CD4-positive, alpha-beta T cell treated with Interleukin-15 for 4 hours (primary cell): ENCODE measurements at places on chromosomes 3 and 15.

DNA sequence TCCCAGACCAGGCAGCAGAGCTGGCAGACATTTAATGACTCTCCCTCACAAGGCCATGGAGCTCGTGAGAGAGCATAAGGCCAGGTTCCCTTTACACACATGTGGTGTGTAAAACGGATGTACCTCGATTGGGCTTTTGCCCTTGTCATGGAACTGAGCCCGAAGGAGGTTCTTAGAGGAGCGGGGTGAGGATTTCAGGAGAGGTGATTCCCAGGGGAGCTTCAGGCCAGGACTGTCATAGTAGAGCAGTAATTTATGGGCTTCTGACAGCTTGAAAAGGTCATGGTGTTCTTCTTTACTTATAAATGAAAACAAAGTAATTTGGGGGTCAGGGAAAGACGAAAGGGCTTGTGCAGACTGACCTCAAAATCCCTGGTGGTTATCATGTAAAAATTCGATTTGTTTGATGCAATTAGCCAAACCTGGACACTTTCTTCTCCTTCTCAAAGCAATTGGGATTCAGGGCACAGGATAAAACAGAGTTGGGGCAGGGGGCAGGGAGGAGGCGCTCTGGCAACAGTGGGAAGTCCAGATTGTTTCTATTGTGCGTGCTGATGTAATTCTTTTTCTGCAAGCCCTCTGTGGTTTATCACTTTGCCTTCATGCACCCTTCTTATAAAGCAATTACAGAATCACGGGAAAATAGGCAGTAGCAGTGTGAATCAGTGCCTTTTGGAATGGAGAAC, 51.0 kb downstream of the CACNA1D start:
- no peak for DNase-seq

DNA sequence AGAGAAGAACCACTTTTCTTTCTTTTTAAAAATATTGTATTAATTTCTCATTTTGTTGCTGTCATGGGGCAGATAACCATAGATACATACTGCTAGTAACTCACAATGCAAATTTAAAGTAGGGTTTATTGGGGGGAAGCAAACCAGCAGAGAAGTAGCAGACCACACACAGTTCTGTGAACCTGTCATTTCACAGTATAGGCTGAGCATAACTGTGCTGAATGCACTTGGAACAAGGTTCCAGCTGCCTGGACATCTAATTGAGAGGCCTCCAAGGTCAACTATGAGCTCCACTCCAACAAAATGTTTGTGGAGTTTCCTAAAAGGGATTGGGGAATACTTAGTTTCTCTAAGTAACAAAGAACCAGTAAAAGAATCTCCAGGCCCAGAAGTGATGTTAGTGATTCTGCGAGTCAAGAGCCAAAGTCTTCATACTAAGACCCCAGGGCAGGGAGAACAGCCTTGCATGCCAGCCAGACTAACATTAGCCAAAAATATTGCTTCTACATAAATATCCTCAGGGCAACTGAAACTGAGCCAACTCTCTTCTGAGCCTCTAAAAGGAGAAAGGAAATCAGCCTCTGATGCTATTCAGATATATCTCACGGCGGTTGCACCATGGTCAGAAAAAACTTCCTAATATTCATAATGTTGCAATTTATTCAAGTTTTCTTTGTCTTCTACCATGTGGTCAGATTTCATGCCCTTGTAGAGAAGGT, 856.4 kb upstream of the ALCAM start:
- no peak for DNase-seq

DNA sequence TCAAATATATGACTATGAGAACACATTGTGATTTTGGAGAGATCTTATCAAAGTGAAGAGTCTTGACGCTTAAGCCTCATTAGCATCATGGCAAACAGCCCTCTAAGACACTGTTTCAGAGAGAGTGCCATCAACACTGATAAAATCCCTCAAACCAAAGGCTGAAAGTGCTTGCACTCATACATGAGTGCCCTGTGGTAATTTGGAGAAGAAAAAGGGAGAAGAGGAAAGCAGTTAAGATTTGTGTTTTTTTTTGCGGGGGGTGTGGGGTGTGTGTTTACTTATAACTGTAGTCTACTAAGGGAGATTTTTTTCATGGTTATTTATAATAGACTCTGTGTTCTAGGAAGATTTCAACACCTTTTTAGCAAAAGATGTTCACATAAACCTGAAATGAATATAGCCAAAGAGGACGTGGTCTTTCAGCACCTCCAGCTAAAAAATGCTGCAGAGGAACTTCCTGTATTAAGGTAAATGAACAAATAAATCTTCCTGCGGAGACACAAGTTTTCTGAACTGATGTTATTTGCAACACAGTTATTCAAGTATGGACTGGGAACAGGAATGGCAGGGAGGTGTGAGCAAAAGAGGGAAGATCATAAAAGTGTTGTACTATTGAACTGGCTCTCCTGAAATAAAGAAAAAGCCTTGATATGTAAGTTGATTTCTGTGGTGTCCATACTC, 81.9 kb upstream of the TGFBR2 start:
- DNase-seq: no peak

DNA sequence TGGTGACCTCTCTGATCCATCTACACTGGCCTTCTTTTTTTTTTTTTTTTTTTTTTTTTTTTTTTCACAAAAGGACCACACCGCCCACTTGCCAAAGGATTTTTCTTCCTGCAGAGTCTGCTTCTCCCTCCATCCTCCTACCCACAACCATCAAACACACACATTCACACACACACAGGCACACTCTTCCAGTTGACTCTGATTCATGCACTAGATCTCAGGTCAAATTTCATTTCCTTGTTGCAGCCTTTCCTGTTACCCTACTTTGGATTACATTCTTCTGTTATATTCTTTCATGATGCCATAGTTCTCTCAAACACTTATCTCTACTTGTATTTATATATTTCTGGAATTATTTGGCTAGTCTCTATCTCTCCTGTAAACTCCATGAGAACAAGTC, 133.9 kb downstream of the STAC start:
- no peak for DNase-seq

- DNase-seq: no peak
Observed at GRCh38 chr15:32856753-32857152, 138.9 kb downstream of the GREM1 start.

DNA sequence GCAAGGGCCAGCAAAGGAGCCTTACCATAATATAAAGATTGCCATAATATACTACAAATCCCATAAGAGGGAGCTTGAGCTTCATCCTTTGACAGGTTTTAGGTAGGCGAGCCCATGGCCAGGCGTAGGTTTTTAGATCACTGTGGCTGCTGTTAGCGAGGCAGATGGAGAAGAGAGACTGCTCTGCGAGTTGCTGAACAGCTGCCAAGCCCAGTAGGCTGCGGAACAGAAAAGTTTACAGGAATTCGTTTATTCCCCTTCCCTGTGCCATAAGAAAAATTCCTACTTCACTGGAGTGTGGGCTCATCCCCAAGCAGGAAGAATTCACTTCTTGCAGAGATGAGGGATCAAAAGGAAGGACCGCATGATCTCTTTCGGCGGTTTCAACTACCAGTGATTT, 30.5 kb downstream of the TMED3 start:
- no peak for DNase-seq

DNA sequence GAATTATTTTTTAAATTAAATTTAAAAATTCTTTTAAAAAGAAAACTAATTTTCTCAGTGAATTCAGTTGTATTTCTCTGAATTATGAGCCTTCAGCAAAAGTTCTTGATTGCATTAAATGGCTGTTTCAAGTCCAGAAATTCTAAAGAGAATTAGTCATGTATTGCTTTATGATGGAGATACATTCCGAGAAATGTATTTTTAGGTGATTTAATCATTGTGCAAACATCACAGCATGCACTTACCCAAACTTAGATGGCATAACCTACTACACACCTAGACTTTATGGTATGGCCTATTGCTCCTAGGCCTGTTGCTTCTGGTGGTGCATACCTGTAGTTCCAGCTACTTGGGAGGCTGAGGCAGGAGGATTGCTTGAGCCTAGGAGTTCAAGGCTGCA, 44.3 kb upstream of the GCNT3 start:
- no peak for DNase-seq

DNA sequence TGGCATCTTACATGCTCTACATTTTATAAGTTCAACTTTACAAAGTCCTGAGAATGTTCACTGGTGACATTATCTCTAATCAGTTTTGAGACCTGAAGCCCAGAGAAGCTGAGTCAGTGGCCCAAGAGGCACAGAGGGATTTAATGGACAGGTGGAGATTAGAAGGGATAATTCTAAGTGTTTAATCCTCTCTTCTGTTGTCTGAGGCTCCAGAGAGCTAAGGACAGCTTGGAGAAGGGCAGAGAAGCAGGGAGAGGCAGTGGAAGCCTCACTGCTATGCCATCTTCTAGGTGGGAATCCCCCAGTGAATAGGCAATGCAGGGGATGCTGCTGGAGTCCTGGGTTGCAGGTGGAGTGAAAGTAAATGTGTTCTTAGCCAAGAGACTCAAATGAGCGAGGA, 369.4 kb upstream of the SLCO3A1 start:
- DNase-seq: no peak

DNA sequence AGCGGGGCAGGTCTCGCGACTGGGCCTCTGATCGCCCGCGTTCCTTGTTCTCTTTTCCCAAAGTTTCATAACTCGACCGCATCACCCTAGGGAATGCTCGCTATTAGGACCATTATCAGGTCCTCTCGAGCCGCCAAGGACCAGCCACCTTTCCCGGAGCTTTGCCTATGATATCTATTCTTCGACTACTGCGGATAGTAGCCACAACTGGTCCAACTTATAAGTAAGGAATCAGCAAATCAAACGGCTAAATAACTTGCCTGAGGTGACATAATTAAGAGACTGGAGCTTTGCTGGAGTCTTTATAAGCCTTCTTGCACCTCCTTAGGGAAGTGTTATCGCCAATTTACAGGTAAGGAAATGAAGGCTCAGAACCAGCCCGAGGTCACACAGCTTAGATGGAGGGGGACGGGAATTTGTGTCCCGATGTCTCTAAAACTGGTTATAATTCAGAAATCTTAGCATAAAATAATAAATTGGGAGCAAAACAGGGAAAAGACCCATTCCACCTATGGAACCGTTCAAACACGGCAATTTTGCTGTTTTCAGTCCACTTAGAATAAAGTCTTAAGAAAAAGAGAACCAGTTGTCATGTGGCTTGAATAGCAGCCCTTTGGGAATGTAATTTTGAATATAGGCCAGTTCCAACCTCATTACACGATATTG, 479 bp upstream of the PLD1 start:
- no peak for DNase-seq

GRCh38 chr3:112101916-112102315, 15.7 kb downstream of the C3orf52 start:
- no peak for DNase-seq

DNA sequence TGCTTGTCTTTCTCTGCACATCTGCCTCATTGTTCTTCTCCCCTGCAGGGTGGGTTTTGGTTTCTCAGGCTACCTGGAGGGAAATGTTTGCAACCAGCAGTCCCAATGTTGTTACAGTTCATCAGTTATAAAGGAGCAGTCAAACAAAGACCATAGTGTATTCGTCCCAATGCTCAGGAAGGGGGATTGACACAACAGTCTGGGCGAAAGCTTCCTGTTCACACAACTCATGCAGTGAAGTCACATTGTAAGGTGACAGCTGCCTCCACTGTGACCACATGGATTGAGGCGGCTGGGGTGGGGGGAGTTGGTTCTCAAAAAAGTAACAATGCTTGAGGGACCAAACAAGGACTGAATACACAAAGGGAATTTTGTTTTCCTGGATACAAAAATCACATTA, 28.8 kb upstream of the TF start:
- no peak for DNase-seq

- no peak for DNase-seq
Observed at GRCh38 chr3:143718463-143718862, 129.8 kb downstream of the SLC9A9 start.
